Neural progenitor cell (in vitro differentiated cells): ENCODE measurements at places on chromosomes 13 and 19. TPM values are rescaled to one million over a fixed set of nuclear protein-coding genes. Genes with fewer than 3 reads are reported as not detected.
A peak's percentile ranks its signal among the peaks of the same experiment; 100 is the strongest.

- DNase-seq = no peak
Observed at GRCh38 chr13:109569958-109570711, 216.2 kb downstream of the IRS2 start.

GRCh38 chr19:50205681-50206138, 2.3 kb downstream of the MYH14 start:
- peak; percentile 9 for DNase-seq

Gene C3
- total RNA-seq = 0.25 and 1.5 TPM in 2 replicates

Gene SLC10A2
- total RNA-seq = not detected in 2 replicates

DNA sequence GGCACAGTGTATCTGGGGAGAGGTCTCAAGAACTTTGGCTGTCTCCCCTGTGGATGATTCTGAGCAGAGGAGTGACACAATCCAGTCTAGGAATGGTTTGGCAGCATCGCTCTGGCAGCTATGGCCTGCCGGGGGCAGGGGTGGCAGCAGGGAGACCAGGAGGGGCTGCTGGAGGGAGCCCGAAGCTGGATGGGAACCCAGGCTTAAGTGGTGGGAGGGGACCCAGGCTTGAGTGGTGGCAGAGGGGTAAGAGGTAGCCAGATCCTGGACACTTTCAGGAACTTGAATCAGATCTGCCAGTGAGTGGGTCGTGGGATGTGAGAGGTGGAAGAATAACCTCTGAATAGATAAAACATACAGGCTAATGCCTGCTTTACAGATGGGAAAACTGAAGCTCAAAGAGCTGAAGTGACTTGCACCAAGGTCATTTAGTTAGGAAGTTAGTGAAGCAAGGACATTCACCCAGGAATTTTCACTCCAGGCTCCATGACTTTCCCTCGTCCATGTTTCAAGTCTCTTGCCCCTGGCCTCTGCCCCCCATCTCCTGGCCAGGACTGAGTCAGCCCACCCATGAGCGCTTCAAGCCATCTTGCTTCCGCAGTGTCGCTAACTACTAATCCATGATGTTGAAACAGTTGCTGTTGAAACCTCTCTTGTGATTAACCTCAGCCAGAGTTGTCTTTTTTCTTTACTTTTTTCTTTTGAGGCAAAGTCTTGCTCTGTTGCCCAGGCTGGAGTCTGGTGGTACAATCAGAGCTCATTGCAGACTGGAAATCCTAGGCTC, 29.9 kb upstream of the C1QTNF9 start:
- DNase-seq = no peak

DNA sequence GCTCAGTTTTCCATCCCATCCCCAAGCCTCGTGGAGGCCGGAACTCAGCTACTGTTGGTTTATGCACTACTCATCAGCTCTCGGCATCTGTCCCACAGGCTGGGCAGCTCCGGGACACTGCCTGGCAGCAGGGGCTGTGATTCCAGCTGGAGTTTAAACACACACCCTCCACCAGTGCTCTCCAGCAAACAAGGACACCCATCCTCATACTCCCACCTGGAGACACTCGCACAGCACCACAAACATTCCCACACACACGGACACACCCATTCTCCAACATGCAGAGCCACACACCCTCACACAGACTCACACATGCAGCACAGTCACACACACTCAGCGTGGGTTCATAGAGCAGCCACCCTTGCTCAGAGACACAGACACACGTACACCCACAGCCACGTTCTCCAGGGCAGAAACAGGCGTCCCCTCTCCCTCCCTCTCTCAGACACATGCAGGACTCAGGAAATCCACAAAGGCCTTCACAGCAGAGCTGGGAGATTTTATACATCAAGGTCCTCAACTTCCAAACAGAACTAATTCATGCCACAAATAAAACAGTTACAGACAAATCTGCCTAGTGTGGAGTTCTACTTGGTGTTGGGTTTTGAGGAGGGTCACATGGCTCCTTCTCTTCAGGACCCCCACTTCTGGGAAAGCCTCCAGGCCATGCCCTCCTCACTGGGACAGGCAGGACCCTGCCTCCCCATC, 785.4 kb downstream of the UQCRFS1 start:
- DNase-seq = no peak

GRCh38 chr13:52949742-52950141, 78.9 kb upstream of the OLFM4 start:
- DNase-seq = no peak

DNA sequence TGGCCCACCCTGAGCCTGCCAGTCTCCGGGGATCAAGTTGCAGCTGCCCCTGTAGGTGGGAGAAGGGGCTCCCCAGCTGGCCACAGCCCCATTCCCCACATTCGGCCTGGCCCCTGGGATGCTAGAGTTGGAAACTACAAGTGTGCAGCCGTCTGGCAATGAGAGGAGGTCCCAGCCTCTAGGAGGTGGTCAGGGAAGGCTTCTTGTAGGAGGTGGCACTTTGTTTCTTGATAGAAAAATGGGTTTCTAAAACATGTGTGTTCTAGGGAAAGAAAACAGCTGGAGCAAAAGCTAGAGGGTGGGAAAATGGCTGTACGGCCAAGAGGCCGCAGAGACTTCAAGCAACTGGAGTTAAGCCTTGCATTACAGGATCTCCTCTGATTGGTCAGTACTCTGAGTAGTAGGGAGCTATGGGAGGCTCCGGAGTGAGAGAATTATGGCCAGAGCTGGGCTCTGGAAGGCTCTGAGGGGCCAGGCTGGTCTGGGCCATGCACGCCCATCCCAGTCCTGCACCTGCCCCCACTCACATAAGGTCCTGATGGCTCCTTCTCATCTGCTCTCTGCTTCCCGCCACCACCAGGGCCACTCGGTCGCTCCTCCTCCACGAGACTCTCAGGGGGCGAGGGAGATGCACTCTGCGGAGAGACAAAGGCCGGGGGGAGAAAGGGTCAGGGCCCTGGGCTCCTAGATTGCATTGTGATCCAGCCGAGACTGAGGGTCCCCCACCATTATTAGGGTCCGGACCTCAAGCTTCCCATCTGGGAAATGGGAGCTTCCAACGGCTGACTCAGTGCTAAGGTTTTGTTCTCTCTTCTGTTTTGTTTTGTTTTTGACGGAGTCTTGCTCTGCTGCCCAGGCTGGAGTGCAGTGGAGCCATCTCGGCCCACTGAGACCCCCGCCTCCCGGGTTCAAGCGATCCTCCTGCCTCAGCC, 13.7 kb downstream of the TLE2 start:
- no peak for DNase-seq

DNA sequence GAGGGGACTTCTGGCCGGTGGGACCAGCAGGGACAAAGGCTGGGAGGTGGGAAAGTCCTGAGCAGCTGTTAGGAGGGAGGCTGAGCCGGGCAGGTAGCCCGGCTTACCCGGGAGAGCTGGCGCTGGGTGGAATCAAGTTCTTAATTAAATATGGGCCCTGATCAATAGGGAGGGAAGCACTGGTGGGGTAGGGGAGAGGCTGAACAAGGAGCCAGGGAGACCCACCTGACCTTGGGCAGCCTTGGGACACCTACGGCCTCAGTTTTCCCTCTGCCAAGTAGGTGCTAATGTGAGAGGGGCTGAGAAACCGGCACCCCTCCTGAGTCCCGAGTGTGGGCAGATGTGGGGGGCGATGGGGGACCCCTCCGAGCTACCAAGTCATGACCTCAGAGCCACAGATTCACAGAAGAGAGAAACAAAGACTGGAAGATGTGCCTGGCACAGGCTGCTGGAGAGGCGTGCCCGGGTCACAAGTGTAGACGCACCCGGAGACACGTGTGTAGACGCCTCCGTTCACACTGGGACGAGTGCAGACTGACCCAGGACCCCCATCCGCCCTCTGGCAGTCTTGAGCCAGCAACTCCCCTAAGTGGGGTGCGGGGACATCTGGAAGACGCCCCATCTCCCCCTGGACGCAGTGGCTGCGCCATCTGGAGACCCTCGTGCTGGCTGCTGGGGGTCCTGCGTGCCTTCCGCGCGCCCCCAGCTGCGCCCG, 8.4 kb downstream of the ONECUT3 start:
- no peak for DNase-seq

GRCh38 chr13:49456156-49456555, 12.1 kb downstream of the SETDB2 start:
- no peak for DNase-seq

DNA sequence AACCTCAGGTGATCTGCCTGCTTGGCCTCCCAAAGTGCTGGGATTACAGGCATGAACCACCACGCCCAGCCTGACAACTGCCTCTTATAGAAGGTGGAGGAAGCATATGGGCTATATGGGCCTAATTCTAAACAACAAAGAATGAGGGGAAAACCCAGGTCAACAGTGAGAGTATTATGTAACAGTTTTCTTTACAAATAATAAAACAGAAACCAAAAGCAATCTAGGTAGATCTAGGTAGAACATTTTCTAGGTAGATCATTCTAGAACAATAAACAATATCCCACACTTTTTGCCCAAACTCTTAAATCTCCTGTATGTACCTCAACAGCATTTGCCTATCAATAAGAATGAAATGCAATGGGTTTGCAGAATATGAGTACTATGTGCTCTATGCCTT, 267.4 kb downstream of the ABCC4 start:
- no peak for DNase-seq

Gene SLC25A42
- total RNA-seq = 4.0 and 6.2 TPM in 2 replicates

Gene MBD3L3
- not detected in 2 replicates for total RNA-seq

Gene OR4F17
- not detected in 2 replicates for total RNA-seq

DNA sequence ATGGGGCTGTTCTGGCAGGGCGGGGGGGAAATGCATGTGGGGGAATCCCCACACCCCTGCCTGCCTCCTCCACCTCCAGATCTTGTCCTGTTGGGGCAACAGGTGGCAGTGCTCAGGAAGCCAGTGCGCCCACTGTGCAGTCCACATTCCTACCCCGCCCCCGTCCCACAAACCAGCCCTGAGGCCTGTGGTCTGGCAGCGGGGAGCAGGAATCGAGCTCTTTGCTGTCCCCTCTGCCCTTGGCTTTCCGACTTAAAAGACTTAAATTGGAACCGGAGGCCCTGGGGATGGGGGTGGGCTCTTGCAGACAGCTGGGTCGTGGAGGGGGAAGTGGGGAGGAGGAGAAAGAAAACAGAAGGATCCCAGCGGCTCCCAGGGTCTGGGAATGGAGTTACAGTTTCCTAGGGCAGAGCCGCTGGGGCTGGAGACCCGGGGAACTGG, 4.3 kb downstream of the NANOS3 start:
- peak; percentile 69 for DNase-seq

- no peak for DNase-seq
Observed at GRCh38 chr19:35590875-35591274, 4.9 kb downstream of the PMIS2 start.

Gene SLC25A41
- 0.46 TPM in 1 of 2 replicates, not detected in the other for total RNA-seq

GRCh38 chr13:101384929-101385328, 31.4 kb downstream of the NALCN start:
- DNase-seq = no peak

Gene ZNF177
- total RNA-seq = 15.7 and 20.9 TPM in 2 replicates

Gene TBC1D4
- total RNA-seq = 14.3 and 15.8 TPM in 2 replicates

DNA sequence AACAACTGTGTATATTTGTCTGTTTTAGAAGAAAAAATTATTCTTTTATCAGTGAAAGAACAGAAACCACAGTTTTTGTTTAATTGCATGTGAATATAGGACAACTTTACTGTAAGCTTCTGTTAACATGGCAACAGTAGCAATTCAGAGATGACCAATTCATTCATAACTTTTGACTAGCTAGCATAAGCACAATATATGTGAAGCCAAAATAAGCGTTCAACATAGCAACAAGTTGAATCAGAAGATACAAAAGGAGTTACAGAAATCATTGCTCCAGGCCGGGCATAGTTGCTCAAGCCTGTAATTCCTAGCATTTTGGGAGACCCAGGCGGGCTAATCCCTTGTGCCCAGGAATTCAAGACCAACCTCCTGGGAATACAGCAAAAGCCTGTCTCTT, 197.1 kb upstream of the GPC6 start:
- DNase-seq = no peak

Gene TUBA3C
- not detected in 2 replicates for total RNA-seq

Gene PSG2
- not detected in 2 replicates for total RNA-seq

GRCh38 chr13:46101484-46102254, 3.2 kb downstream of the CPB2 start:
- DNase-seq = no peak

Gene HIPK4
- 0.34 TPM in 1 of 2 replicates, not detected in the other for total RNA-seq

DNA sequence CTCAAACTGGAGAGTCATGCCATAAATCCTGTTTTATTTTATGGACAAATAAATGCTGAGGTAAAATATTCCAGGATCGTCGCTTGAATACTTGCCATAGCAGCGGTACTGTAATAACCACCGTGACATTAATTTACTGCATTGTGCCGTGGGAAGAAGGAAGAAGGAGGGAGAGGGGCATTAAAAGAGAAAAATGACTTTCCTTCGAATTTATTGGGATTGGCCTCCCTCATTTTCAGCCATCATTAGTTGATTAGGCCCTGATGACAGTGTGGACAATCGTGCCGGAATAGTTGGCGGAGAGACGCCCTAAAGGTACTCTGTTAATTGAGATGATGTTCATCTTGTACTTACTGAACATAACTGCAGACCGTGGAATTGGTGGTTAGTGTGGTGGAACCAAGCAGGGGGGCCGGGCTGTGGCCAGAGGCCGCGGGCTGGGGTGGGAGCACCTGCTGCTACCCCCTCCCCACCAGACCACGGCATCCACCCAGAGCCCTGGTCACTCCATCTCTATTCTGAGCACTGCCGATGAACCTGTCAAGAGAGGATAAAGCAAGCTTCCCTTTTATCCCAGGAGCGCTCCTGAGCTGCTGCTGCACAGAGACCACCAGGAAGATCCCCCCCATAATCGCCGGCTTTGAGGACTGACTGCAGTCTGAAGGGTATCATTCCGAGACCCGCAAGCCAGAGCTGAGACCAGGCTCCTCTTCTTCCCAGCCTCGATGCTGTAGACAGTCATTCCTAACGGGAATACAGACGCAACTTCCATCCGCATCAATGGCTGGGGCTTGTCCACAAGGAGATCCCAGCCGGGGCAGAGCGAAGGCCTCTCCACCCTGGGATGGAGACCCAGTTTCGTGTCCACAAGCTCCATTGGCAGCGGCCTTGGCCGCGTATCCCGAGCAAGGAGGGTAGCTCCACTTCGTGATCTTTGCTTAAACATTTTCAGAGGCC, 168.3 kb upstream of the TSHZ3 start:
- DNase-seq = no peak

GRCh38 chr13:112730157-112730671, 40.4 kb downstream of the ATP11A start:
- no peak for DNase-seq

DNA sequence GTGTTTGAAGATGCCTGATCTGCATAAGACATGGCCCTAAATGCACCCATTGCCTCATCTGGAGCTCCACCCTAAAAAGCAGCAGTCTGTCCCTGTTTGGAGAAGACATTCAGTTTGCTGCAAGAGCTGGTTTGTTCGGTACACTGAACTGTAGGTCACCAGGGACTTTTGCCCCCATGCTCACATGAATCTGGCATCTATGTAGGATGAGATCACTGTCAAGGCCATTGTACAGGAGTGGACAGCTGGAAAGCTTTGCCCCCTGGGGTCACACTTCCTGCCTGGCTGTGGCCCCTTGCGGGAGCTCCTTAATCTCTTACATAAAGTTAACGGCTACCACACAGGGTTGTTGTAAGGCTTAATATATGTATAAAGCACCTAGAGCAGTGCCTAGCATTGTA, 73.0 kb downstream of the IPO5 start:
- DNase-seq = no peak
